H9 (cell line): ENCODE measurements at places on chromosomes 12 and 14. TPM values are rescaled to one million over a fixed set of nuclear protein-coding genes. Genes with fewer than 3 reads are reported as not detected.

DNA sequence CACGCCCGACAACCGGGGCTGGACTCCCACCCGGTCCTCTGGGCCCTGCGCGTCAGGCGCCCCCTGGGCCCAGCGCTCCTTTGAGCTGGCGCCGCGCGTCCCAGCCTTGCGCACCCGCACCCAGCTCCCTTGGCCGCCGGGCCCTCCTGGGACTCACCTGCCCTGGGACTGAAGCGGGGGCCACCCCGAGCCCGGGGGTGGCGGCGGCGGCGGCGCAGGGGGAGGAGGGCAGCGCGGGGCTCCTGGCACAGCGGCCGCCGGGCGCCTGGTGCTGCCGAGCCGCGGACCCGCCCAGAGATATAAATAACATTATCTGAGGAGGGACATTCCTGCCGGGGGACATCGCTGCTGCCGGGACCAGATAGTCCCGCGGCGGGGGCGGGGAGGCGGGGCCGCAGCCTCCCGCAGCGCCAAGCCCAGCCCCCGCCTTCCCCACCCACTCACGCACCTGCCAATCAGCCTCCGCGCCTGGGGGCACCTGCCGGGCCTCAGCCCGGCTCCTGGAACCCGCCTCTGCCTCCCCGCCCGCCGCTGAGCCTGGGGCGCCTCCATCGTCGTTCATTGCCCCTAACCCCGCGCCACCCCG is at the start of gene SPTB:
Gene SPTB (minus strand): TSS at position 273 of the 586 bp plus-strand sequence. CDS start 56,813 bp downstream, outside the sequence.
- H3K4me3 ChIP-seq, result peak within 1 kb of the TSS; percentile 79
- H3K27me3 ChIP-seq, result peaks cover 14% of the 10 kb centered on the region; the same call in 1 of the 2 replicates

DNA sequence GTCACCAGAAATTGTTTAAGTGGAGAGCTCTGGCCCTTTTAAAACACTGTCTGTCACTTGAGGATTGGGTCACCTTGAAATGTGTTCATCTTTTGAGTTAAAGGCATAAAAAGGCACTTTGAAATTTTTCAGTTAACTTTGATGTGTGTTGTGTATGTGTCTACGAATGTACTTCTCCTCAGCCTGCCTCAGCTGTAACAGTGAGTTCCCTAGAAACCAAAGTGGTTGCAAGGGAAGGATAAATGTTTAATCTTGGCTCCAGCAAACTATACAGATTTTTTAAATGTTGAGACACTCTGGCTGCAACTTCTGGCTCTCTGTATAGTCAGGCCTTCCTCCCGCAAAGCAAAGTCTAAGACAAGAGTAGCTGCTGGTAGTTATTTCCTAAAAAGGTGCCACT is 8.3 kb downstream of the DERA start:
- H3K27ac ChIP-seq, result no peak overlapping the region
- no peaks in the 10 kb centered on the region for H3K36me3 ChIP-seq
- H3K27me3 ChIP-seq, result no peaks in the 10 kb centered on the region
- DNase-seq, result no peak
- no peak overlapping the region for H3K4me3 ChIP-seq

GRCh38 chr12:123026094-123026853 is 45.8 kb downstream of the ARL6IP4 start:
- DNase-seq, result no peak
- no peaks in the 10 kb centered on the region for H3K36me3 ChIP-seq
- no peak overlapping the region for H3K27ac ChIP-seq
- no peaks in the 10 kb centered on the region for H3K4me1 ChIP-seq

DNA sequence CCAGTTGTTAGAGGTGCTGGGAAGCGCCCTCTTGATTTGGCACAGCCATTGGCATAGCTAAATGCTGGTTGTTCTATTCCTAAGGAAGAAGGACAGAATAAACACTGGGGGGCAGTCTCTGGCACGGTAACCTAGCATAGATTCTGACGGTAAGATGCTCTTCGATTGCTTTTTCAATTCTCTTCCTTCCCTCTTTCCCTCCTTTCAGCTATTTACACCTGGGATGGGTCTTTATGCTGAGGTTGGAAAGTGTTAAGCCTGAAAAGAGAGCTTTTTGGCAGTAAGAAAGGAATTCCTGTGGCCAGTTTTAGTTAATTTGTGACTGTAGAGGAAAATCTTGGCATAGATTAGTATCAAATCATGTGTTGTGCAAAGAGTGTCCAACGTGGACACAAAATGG is 162.8 kb downstream of the SNAPC1 start:
- H3K27ac ChIP-seq, result no peak overlapping the region
- DNase-seq, result peak; percentile 49
- H3K27me3 ChIP-seq, result no peaks in the 10 kb centered on the region
- peaks cover 14% of the 10 kb centered on the region for H3K4me1 ChIP-seq
- H3K36me3 ChIP-seq, result no peaks in the 10 kb centered on the region

DNA sequence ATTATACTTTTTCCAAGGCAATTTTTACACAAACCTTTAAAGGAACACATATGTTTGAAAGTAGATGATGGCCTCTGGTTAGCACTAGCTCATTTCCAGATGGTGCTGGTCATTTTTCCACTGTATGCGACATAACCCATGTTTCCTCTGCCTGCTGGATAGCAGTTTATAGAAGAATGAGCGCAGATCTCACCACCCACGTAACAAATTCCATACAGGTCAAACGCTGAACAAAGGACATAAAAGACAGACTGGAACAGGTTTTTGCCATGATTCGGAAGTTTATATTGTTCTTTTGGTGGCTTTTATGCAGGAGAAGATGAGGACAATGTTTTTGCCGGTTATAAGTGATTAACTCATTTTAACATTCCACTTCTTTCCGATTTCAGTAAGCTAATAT is 30.7 kb downstream of the PPP1R36 start:
- no peak for DNase-seq
- peaks cover 3% of the 10 kb centered on the region; the same call in 1 of the 2 replicates for H3K4me1 ChIP-seq
- H3K4me3 ChIP-seq, result no peak overlapping the region

OTX2 gene
- 193 and 195 TPM in 2 replicates for total RNA-seq
